ENCODE measurements at places on chromosomes 5 and 9.

GRCh38 chr9:105431424-105432246 is 16.2 kb upstream of the FSD1L start:
- no peak for DNase-seq

- DNase-seq, result no peak
Observed at GRCh38 chr5:73816656-73817420, 190.8 kb downstream of the ARHGEF28 start.

DNA sequence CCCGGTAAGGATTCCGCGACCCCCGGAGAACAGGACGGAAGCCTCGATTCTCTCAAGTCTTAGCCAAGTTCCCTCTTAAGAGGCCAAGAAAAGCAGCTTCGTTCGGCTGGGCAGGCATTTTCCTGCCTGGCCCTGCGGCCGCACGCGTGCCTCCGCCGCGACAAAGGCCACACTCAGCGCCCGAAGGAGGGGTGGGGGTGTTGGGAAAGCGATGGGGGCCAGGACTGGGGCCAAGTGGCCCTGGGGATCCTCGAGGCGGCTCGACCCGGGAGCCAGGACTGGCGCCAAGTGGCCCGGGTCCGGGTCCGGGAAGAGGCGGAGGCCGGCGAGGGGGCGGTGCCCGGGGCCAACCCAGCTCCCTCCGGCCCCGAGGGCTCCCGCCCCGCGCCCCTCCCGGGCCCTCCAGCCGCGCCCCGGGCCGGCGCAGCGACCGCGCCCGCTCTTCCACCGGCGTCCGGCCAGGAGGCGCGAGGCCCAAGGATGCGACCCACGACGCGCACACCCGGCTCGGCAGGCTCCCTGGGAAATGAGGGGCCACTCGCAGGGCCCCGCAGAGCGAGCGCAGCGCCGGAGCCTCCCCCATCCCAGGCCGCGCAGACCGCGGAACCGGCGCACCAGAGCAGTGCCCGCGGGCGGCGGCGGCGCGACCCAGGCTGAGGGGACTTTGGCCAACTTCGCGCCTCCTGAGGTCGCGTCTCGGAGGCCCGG is 756 bp downstream of the VAV2 start:
- DNase-seq, result no peak

DNA sequence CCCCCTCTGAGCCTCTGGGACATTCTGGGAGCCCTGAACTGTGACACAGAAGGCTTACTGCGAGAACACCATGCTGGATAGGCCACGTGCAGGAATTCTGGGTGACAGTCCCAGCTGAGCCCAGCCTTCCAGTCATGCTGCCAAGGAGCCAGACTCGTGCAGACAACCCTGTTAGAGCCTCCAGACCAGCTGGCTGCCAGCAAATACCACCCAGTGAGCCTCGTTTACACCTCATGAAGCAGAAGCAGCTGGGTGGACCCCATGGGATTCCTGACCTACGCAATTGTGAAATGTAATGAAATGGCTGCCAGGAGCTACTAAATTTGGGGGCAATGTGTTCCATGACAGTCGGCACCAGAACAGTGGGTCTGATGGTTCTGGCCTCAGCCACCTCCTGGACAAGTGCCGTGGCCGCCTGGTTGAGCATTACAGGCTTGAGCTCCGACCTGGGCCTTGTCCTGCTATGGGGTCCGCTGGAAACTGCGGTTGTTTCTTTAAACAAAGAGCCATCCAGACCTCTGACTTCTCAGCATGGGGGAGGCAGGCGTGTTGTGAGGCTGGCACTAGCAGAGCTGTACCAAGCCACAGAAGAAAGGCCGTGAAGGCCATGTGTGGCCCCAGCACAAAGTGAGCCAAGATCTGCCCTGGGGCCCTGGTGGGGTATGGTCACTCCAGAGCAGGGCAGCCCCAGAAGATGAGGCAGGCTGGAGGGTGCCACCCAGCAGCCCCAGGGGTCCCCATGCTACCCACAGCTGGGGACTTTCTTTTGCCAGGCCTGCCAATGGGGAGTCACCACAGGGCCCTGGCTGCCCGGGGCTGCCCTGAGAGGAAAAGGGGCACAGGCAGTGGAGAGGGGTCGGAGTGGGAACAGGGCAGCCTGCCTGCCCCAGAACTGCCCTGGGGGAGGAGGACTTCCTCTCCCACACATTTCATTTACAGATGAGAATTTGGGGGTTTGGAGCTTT is 19.3 kb upstream of the RXRA start:
- no peak for DNase-seq

GRCh38 chr9:37417252-37417803 is 5.2 kb upstream of the GRHPR start:
- no peak for DNase-seq

- no peak for DNase-seq
Observed at GRCh38 chr5:94010814-94011213, 269.4 kb upstream of the POU5F2 start.

DNA sequence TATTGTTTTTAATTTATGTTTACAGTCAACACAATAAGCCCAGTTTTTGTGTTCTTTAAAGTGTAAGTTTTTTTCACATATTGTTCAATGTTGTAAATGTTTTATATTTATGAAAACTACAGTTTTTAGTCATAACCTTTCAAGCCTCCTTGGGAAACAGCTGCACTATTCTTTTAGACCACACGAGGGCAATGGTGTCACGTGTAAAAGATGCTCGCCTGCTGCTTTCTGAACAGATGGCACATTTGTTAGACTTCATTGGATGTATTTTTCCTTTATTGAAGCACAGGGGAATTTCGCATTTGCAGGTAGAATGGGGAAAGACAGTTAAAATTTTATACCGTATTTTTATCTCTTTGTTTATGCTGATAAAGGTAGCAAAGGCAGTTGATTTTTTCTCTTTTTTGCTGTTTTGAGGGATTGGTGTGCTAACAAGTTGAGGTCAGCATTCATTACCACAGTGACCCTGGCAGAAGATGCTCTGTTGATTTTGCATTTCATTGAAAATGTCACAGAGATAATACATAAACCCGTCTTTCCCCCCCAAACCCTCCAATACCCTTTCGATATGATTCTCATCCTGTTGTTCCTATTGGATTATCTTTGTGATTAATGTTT is 59.0 kb downstream of the MAT2B start:
- peak; percentile 54 for DNase-seq

DNA sequence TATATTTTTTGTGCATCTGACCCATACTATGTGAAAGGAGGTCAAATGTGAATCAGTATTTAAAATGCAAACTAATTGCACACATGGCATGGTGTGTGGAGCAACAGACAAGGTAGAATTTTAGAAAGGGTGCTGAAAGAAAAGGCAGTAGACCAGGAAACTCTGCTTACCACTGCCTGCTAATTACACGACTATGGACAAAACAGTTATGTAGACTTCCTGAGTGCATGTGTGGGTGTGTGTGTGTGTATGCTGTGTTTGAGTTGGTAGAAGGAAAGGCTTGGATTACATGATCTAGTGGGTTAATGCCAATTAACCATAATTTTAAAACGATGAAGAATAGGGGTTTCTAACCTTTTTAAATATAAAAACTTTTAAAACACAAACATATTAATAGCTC is 349.9 kb downstream of the SH3GL2 start:
- no peak for DNase-seq

- DNase-seq, result peak; percentile 40
Observed at GRCh38 chr9:16705111-16705604, 165.3 kb downstream of the BNC2 start.

GRCh38 chr9:13351778-13352386 is 72.4 kb upstream of the MPDZ start:
- peak; percentile 6 for DNase-seq

DNA sequence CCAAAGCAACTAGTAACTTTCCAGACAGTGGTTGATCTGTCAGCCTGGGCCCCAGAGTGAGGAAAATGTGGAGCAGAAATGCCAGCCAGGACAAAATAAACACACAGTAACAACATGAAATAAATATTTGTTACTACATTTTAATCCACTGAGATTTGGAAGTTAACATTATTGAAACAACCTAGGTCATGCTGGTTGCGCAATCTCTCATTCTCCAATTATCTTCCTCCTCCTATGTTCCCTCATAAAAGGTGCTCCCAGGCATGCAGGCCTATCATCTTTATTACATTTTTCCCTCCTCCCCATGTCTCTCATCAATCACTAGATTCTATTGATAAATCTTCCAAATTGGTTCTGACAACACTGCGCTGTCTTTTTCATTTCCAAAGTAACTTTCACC is 363.1 kb downstream of the HINT1 start:
- no peak for DNase-seq

GRCh38 chr9:3027210-3027609 is 183.3 kb upstream of the PUM3 start:
- DNase-seq, result no peak

GRCh38 chr9:69292078-69292477 is 32.9 kb upstream of the ENTREP1 start:
- no peak for DNase-seq

- DNase-seq, result no peak
Observed at GRCh38 chr9:2119566-2119965, 104.4 kb downstream of the SMARCA2 start.

DNA sequence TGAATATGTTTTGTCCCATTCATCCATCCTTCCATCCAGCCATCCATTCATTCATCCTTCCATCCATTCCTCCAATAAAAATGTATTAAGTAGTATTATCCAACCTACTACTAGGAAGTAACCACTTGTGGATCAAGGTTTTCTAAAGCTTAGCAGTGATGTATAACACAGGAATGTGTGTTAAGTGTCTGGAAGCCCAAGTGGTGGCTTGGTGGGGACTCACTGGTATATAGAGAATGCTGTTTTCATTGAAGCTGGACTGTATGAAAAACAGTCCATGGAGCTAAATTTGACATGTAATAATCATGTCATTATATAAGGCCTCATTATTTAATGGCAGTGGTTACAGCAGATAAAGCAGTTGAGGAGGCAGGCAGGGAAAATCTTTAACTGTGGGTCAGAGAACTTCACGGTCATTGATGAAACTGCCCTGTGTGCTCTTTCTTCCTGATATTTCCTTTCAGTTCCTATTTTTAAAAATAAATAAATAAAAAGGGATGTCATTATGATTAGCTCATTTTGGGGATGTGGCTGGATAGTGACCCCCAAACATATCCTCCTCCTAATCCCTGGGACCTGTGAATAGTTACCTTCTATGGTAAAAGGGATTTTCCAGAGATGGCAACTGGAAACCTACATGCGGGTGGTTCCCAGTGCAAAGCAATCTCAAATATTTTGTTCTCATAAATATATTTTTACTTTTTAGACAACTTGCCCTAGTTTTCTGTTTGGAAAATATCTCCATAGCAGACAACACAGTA is 82.3 kb downstream of the DAPK1 start:
- DNase-seq, result no peak
